T-helper 17 cell (primary cell): ENCODE measurements at places on chromosomes 13 and 19.

DNA sequence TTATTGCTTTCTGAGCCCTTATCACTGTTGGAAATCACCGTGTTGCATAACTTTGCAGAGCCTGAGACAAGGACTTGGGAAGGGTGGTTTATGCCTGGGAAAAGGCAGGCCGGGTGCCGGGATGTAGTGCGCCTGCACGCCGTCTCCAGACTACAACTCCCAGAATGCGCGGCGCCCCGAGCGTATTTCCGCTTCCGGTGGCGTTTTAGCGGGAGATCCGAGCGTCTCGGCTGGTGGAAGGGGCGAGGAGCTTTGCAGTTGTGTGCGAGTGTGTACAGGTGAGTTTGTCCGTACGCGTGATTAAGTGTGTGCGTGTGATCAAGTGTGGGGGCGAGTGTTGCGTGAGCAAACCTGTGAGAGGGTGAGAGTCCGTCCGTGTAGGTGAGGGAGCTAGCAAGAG is 75.4 kb downstream of the PEG3 start:
- no peak for DNase-seq

DNA sequence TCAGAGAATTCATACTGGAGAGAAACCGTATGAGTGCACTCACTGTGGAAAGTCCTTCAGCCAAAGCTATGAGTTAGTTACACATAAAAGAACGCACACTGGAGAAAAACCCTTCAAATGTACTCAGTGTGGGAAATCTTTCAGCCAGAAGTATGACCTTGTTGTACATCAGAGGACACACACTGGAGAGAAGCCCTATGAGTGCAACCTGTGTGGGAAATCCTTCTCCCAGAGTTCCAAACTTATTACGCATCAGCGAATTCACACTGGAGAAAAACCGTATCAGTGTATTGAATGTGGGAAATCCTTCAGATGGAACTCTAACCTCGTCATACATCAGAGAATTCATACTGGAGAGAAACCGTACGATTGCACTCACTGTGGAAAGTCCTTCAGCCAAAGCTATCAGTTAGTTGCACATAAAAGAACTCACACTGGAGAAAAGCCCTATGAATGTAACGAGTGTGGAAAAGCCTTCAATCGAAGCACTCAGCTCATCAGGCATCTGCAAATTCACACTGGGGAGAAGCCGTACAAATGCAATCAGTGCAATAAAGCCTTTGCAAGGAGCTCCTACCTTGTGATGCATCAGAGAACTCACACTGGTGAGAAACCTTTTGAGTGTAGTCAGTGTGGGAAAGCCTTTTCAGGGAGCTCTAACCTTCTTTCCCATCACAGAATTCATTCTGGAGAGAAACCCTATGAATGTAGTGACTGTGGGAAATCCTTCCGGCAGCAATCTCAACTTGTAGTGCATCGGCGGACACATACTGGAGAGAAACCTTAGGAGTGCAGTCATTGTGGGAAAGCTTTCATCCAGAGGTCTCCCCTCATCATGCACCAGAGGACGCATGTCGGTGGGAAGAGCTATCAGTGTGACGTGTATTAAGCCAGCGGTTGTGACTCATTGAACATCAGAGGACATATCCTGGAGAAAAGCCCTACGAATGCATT is 16.5 kb upstream of the ZNF8 start:
- no peak for DNase-seq

GRCh38 chr19:18746401-18747325 is 44.4 kb downstream of the COMP start:
- DNase-seq: no peak

DNA sequence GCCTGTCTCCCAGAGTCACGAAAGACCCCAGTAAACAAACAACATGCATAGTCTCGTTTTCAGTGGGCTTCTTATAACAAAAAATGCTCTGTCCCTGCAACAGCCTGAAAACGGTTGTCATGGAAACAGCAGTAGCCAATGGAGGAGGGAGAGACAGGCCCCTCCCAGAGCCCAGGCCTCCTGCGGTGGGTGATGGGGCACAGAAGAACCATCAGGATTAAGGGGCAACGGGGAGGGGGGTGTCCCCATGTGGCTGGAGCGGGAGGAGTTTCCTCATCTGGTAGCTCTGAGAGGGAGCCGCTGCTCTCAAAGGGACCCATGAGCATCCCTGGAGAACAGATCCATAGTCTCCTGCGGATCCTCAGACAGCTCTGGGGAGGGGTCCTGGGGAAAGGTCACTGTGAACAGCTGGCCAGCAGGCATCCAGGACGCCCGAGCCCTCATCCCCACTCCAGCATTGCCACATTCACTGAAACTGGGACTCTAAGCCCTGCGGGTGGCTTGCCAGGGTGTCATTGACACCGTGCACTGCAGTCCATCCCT is 37.5 kb upstream of the PNMA8B start:
- DNase-seq: no peak
